ENCODE measurements at places on chromosomes 13 and 19.

DNA sequence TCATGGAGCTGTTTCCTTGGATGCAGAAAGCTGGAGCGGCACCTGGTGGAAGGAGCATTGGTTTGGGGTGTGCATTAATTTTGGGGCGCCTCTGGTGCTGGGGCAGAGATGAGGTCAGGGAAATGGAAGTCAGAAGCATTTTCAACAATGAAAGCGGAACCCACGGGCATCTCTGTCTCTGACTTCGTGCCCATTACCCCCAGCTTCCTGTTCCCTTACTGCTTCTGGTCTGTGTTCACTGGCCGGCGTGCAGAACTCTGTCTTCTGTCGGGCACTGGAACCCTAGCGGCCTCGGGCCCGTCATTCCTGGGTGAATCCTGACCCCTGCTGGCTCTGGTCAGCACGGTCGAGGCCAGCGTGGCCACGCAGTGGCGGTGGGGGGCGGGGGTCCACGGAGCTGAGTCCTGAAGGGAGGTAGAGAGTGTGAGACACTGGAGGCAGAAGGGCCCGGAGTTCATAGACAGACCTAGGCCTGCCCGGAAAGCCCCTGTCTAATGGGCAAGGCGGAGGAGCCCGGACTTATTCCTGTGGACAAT lies 7.9 kb upstream of the LINGO3 start:
- no peak for DNase-seq

DNA sequence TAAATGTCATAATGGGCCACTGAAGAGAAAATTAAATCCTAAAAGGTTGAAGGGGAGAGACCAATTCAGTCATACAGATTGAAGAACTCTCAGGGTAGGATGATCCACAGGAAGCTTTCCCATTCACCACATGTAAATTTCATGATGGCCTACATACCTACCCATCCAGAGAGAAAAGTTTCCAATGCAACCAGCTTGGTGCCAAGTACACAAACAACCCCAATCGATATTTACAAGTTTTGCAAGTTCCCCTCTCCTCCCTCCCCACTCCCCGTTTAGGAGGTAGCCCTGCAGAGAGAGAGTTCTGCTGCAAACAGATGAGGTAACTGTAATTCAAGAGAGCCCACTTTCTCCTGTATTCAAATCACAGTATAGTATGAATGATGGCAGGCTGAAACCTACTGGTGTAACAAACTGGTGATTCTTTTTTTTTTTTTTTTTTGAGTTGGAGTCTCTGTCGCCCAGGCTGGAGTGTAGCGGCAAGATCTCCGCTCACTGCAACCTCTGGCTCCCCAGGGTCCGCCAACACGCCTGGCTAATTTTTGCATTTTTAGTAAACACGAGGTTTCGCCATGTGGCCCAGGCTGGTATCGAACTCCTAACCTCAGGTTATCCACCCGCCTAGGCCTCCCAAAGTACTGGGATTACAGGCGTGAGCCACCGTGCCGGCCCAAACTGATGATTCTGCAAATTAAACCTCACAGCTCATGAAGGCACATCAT lies 14.4 kb downstream of the FOXO1 start:
- no peak for DNase-seq

- DNase-seq, result peak; percentile 48
These were observed at the start of gene ERCC1 for GRCh38 chr19:45423589-45424190. TSS of gene ERCC1 (minus strand) at chr19:45423917. CDS start at chr19:45423374, 543 bp downstream.

- no peak for DNase-seq
These were observed 277.3 kb downstream of the FOXO1 start for GRCh38 chr13:40389081-40389641.

DNA sequence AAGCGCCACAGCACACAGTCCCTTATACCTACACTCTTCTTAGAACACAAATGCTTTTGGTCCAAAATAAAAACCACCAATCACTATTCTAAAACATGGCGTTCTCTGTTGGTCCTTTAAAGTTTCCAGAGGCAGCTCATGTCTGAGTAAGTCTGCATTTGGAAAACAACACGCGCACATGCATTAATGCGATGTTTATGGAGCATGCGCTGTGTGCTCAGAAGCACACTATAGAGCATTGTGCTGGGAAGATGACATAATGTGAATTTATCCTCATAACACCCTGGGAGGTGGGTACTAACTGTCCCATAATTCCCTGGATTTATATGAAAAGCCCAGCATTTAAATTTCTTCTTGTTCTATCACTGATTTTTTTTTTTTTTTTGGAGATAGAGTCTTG lies 10.7 kb downstream of the ZNF682 start:
- no peak for DNase-seq
